Pancreas (tissue), 10 donors: ENCODE measurements at places on chromosomes 7 and 10.

- no peak for DNase-seq
These were observed 685.4 kb upstream of the MBL2 start for GRCh38 chr10:53458007-53458406.

GRCh38 chr7:36455646-36456045 is 66.0 kb downstream of the ANLN start:
- no peak for DNase-seq

- no peak for DNase-seq
These were observed 31.2 kb downstream of the GFRA1 start for GRCh38 chr10:116241642-116242410.

DNA sequence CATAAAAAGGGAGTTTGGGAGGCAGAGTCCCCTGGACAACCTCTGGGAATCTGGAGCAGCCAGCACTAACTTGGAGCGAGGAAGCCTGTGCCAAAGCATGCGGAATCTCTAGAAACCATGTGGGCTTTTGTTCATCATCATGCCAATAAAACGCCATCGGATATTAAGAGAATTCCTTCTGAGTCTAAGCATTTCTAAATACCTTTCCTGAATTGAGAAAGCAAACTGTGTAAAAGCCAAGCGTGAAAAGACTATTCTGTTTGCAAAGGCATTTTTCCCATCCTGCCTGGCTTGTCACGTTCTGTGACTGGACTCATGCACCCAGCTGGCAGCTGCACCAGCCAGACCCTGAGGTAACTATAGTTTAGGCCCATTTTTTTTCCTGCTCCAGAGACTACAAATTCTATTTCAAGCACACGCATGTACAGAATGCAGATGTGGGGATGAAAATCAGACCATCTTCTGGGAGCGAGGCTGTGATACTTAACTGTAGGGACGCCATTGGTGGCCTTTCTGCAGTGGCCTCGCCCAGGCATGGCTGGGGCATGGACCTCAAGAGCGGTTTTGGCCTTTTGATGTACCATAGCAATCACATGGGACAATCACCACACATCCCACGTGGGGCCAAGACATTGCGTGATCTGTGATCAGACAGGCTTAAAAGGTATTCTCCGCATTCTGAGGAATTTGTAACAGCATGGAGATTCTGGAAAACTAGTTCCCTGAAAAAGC is 218.9 kb downstream of the KIAA1217 start:
- no peak for DNase-seq

DNA sequence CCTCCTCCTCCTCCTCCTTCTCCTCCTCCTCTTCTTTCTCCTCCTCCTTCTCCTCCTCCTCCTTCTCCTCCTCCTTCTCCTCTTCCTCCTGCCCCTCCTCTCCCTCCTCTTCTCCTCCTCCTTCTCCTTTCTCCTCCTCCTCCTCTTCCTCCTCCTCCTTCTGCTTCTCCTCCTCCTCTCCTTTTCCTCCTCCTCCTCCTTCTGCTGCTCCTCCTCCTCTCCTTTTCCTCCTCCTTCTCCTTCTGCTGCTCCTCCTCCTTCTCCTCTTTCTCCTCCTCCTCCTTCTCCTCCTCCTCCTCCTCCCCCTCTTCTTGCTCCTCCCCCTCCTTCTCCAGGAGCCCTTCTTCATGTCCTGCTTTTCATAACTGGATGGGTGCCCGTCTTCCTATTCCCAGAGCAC is 12.2 kb downstream of the PLXNA4 start:
- DNase-seq, result no peak

DNA sequence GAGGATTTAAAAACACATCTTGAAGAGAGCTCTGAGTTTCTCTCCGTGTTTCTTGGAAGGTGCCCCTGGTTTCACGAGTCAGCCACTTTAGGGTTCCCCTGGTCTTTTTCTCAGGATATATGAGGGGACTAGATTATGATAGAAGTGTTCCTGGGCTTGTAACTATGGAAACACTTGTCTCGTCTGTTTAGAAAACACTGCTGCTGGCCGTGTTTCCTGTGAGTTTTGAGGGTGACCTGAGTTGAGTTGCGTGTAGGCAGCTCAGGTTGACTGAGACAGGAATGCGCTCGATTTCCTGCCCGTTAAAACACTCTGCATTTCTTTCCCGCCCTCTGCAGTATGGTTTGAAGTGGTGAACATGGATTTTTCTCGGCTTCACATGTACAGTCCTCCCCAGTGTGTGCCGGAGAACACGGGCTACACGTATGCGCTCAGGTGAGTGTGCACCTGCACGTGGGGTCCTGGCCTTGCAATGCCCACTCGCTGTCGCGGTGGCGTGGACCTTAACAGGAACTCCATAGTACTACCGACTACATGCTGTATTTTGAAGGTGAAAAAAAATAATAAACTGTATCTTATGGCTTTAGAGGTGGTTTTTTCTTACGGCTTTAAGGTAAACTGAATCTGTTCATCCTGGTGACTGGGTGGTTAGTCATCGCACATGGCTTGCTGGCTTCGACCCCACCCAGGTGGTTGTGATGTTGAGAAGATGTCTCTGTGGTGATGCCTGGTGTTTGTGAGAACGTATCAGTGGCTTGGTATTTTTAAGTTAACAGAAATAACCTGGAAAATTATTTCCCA is at the start of gene SUN1:
Gene SUN1, plus strand, starts transcription at position 310 of the 801 bp plus-strand sequence. Its CDS starts 49 bp downstream, at position 359.
- DNase-seq, result no peak

DNA sequence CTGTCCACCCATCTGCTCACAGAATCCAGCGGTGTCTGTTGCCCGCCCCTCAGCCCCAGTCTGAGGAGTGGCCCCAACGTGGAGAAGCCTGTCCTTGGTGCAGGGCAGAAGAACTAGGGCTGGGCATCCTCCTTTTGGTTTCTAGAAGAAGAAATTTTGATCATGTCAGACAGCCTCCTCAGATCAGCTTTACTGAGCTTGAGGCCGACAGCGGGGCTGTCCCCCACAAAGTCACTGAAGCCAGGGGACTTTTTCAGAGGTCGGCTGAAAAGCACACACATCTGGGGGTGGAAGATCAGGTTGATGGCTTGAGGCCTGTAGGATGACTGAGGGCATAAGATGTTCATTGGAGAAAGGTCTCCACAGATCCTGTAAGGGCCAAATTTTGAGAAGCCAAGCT is 767.9 kb downstream of the GRID1 start:
- no peak for DNase-seq

DNA sequence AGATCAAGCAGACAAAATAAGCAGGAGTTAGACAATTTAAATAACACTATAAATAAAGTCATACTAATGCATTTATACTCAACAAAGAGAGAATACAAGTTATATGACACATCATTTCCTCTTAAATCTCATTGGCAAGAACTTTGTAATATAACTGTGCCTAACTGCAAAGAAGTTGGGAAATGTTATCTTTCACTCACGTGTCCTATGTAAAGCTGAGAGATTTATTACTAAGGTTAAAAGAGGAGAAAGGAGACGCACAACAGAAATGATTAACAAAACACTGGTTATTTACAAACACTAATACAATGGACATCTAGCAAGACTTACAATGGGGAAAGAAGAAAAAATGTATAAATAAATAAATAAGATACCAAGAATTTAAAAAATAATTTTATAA is 12.7 kb upstream of the TMEM273 start:
- DNase-seq, result no peak

DNA sequence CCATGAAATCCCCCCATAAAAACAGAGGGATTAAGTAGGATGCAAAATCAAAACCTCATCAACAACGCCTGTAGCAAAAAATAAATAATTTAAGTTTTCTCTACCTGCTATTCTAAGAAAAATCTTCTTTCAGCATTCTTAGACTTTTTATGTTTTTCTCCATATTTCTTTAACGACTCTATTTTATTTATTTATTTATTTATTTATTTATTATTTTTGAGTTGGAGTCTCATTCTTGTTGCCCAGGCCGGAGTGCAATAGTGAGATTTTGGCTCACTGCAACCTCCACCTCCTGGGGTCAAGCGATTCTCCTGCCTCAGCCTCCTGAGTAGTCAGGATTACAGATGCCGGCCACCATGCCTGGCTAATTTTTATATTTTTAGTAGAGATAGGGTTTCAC is 192.5 kb downstream of the SEMA3E start:
- DNase-seq, result no peak

GRCh38 chr10:83925133-83925532 is 214.2 kb upstream of the GHITM start:
- DNase-seq, result no peak

DNA sequence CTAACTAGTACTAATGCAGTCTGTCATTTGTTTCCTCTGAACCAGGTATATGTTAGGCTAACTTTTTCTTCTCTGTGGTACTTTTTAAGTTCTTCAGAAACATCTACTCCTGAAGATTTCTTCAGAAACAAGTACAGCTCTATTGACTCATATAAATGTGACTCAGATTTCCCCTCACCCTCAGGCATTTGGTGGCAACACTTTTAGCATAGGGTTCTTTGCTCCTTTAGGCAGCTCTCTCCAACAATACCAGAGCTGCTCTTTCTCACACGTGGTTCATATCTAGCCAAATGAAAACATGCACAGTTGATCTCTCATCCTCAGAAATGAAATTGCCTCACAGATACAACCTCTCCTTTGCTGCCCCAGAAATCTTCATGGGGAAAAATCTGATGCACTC is 939.8 kb downstream of the SORCS1 start:
- DNase-seq, result no peak

GRCh38 chr10:18601321-18601720 is 50.1 kb downstream of the NSUN6 start:
- DNase-seq, result no peak

GRCh38 chr10:131269776-131270460 is 41.6 kb downstream of the TCERG1L start:
- DNase-seq, result no peak

DNA sequence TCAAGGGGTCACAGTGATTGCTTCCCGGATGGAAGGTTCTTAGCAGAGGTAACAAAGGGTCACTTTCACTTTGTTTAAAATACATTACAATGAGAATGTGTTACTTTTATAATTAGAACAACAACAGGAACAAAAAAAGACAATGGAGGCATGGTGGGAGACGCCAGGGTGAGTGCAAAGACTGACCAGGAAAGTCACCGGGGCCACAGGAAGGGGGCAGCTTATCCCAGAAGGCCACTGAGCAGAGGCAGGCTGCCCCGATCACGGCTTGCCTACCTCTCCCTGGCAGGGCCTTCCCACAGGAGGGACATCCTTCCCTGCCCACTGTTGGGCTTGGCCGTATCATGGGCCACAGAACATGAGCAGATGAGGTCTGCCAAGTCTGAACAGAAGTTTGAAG is 46.8 kb upstream of the ENO4 start:
- DNase-seq, result no peak

- no peak for DNase-seq
These were observed 3.6 kb downstream of the PKD1L1 start for GRCh38 chr7:47944536-47945260.

DNA sequence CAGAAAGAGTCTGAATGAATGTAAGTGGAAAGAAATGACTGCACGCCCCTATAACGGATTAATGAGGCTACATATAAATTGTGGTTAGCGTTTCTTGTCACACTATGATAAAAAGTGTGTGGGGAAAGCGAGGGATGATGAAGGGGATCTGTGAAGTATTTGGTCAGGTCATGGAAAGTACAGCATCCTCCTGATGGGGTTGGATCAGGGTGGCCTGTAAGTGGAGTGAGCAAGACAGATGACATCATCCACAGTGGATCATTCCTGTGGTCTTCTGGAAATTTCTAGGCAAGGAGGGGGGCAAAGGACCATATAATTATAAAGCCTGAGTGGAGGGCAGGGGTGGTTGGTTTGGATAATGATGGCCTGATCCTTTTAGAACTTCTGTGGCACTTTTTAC is 606.0 kb downstream of the INHBA start:
- no peak for DNase-seq

DNA sequence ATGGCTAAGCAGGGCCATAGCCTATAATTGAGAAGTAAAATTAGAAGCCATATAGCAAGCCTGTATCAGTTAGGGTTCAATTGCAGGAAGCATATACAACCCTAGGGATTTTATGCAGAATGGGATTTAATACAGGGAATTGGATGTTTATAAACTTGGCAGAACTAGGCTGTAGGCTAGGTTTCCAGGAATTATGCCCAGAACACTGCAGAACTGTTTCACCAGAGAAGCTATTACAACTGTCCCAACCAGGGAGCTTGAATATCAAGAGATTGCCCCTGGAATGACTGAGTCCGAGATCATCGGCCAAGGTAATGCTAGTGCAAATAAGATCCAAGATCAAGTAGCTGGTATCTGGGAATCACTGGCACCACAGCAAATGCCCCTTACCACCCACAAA is 64.0 kb downstream of the PRR15 start:
- no peak for DNase-seq

DNA sequence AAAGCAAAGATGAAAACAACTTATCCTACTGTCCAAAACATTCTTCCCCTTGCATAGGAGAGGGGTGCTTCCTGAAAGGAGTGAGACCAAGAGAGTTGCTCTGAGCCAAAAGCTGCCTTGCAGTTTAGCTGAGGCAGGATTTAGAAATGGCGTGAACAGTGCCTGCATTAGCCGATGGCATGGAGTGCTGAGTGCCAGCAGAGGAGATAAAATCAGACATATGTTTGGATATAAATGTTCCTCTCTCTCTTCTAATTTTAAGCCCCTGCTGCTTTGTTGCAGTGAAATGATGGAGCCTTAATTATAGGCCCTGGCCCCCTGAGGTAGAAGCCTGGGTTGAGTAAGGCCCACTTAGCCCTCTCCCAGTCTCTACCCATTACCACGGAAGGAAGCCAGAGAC is 7.1 kb downstream of the LRRC4 start:
- DNase-seq, result no peak

DNA sequence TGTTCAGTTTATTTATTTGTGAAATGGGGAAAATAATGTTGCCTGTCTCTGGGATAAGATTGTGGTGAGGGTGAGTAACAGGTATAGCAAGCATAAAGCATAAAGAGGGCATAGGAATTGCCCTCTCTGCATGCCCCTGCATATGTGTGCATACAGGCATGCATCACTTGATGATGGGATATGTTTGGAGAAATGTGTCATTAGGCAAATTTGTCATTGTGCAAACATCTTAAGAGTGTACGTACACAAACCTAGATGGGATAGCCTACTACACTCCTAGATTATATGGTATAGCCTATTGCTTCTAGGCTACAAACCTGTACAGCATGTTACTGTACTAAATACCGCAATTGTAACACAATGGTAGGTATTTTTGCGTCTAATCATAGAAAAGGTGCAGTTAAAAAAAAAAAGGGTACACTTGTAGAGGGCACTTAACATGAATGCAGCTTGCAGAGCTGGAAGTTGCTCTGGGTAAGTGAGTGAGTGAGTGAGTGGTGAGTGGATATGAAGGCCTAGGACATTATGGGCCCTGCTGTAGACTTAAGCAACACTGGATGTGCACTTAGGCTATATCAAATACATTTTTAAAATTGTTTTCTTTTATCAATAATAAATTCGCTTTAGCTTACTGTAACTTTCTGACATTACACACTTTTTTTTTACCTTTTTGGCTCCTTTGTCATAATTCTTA is 386.5 kb upstream of the ANKRD30A start:
- DNase-seq, result no peak
